NCI-H2029 treated with DMSO at 0.1 percent for 48 hours (cell line): ENCODE measurements at places on chromosomes 16 and 17.
A peak's percentile ranks its signal among the peaks of the same experiment; 100 is the strongest.

DNA sequence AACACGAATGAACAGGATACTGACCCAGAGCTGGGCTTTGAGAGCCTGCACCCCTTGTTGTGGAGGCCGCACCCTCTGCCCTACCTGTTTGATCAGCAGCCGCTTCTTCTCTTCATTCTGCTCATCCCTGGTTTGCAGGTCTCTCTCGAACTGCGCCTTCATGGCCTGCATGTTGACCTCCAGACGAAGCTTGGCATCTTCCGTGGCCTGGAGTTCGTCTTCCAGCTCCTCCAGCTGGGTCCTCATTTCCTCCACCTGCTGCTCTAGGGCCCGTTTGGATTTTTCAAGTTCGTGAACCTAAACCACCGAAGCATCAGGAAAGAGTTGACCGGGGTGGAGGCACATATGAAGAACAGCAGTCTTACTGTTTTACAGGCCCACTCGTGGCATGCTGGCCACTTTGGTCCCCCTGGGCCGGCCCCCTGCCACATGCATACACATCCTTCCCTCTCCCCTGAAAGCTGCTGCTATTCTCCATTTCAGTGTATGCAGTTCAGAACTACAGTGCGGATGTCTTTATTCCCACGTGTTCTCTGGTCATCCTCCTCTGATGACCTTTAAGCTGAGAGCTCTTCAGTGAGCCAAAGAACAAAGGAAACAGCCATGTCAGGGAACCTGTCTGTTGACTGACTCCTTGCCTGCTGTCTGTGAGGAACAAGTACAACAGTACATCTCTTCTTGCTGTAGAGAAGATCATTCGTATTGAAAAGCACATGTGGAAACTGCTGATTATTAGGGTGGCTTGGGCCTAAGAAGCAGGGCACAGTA is 54.8 kb downstream of the NDEL1 start:
- no peak for DNase-seq

DNA sequence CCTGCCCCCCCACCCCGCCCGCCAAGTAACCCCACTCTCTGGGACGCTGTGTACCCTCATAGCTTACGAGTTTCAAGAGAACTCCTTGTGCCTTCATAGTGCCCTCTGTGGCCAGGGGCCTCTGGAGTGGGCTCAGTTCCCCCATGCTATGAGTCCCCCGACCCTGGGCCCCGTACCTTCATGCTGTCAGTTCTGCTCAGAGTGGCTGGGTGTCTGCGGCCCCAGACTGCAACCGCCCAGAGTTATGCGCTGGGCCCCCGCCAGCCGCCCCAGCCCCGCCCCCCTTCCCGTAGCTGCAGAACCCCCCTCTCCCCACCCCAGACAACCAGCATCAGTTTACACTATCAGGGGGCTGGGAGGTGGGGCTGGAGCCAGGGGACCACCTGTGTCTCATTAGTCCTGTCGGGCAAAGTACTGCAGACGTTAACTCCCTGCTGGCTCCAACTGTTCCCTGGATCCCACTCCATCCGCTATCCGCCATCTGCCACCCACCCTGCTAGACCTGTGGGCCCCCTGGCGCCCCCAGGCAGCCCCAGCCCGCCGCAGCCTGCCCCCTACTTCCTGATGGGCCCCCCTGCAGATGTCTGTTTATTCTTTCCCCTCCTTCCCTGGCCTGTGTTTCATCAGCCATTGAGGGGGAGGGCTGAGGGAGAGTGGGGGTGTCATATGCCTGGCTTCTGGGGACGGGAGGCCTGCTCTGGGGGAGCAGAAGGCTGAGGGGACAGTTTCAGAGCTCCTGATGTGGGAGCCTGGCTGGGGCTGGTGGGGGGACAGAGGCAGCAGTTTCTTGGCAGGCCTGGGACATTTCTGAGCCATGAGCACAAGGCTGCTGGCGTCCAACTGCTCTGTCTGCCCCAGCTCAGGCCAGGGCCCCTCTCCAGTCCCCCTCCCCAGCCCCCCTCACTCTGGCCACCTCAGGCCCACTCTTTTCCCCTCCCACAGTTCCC is at the start of gene MFAP4:
MFAP4 (minus strand) TSS at position 217 of the 947 bp plus-strand sequence; CDS start at position 182, 35 bp downstream.
- DNase-seq: no peak

GRCh38 chr16:16118337-16118736 is 105.0 kb downstream of the ABCC6 start:
- no peak for DNase-seq

- DNase-seq: no peak
These were observed 64.2 kb downstream of the SLC39A11 start for GRCh38 chr17:73028299-73028755.

- DNase-seq: no peak
These were observed 17.6 kb upstream of the CCDC182 start for GRCh38 chr17:57762452-57763395.

DNA sequence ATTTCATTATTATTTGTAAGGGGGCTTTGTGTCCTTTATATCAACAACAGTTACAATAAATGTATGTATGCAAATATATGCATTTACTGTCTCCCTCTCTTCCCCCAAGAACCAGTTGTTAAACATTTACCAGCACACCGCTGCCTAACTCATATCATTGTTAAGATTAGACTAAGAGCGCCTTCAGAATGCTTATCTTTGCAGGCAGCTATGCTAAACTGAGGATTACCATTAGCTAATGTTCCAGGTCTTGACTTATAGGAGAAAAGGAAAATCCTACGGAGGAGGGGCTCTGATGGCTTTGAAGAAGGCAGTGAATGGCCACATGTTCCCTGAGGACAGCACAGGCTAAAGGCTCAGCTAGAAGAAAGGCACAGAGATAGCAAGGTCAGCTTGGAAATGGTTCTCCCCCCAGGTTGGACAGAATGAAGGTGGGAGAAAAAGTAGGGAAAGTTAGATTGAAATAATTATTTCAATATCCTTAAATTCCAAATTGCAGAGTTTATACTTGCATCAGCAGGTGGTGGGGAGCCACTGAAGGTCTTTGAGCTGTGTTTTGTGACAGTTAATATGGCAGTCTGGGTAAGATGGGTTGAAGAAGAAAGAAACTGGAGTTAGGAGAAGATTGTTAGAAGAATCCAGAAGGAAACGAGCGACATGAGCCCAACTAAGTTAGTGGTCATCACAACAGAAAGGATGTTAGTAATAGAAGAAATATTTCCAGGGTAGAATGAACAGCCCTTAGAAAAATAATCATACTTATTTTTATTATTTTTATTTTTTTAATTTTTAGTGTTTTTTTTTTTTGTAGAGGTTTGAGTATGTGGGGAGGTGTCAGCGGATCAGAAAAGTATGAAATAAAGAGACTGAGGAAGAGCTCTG is 87.0 kb upstream of the MAF start:
- DNase-seq: no peak

- DNase-seq: no peak
These were observed 8.9 kb downstream of the ALOX15 start for GRCh38 chr17:4632581-4632920.

DNA sequence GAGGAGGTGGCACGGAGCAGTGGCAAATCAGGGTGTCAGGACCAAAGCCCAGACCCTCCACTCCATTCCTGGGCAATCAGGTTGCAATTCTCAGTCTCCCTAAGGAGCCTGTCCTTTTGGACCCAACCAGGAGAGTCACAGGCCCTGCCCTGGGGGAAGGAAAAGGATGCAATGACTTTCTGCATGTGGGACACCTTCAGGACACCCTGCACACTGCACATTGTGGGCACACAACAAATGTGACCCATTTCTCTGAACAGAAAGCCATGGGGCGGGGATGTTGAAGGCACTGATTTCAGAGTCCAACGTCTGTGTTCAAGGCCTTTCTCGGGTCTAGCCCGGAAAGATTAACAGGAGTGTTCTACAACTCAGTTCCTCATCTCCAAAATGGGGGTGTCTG is 286.2 kb upstream of the FOXF1 start:
- no peak for DNase-seq

DNA sequence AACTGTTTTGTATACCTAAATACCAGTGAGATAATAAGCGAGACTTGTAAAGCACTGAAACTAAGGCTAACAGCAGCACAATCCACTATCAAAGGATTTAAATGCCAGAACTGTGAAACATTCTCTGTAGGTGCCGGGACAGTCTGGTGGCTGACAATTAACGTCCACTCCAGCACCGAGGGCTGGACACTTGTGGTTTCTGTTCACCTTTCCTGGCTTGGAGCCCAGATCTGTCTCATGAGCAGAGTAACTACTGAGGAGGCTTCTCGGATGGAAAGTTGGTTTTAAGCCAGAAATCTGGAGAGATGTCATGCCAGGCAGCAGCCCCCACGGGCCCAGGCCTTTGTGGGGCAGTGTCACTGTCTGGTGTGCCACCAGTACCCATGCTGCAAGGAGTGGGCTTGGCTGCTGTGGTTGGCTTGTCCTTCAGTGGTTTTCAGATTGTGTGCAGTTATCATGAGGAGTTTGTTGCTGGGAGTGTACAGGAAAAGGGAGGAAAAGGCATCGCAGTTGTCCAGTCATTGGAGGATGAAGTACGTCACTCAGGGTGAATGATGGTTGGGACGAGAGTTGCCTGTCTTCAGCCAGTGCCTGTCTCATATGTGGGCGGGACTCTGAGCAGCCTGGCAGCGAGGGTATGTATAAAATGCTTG is 35.5 kb downstream of the UBN1 start:
- peak; percentile 95 for DNase-seq

GRCh38 chr17:59093702-59094231 is 12.9 kb downstream of the TRIM37 start:
- no peak for DNase-seq

DNA sequence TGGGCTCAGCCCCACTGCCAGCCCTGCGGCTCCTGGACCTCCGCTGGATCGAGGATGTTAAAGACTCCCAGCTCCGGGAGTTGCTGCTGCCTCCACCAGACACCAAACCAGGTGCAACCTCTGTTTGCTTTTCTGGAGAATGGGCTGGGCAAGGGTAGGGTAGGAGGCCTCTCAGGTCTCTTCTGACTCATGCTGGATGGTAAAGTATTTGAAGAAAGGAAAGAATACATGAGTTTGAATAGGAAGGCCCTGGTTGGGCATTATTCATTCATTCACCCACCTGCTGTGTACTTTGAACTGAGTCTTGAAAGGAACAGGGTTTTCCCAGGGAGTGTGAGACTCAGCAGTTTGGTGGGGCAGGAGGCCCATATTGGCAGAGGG is 6.5 kb upstream of the ORAI3 start:
- DNase-seq: no peak

GRCh38 chr16:79640513-79641360 is 40.2 kb upstream of the MAF start:
- DNase-seq: peak; percentile 31

DNA sequence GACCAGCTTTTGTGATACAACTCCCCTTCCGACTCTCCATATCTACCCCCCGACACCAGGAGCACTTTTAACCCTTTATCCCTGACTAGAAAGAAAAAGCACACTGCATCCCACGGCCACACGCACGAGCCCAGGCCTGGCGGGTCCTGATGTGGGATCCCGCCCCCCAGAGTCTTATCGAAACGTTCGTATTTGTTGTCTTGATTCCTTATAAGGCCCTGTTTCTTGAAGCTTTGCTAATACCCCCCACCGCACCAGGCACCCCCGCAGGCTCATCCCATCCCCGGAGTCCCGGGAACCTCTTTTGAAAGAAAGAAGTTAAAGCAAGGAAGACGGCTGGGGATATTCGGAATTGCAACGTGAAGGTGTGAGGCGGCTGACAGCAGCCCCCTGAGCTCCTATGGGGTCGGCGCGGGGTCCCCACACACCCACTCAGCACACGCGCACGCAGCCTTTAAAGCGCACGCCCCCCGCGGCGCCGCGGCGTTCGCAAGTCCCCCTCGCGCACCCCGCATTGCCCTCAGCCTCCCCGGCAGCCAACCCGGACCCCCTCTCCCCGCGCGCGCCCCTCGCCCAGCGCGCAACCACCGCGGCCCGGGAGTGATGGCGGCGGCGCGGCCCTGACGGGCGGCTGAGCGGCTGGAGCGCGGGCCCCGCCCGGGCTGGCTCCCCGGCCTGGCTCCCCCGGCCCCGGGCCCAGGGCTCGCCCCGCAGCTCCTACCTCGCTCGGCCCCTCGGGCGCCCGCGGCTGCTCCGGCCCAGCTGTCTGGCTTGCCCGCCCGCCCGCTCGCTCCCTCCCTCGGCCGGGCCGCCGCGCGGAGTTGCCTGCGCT is 448 bp downstream of the STAT5B start:
- DNase-seq: no peak
